ENCODE measurements at places on chromosomes 13 and 19.

DNA sequence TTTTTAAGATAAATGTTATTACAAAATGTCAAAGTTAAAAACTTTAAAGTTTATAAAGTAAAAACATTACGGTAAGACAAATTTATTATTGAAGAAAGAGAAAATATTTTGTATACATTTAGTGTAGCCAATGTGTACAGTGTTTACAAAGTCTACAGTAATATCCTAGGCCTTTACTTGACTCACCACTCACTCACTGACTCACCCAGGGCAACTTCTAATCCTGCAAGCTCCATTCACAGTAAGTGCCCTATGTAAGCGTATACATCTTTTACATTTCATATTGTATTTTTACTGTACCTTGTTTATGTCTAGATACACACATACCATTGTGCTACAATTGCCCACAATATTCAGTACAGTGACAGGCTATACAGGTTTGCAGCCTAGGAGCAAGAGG lies 448.2 kb downstream of the KCTD12 start:
- no peak for DNase-seq

GRCh38 chr19:11506101-11506555 lies 489 bp upstream of the ZNF653 start:
- DNase-seq: no peak

- DNase-seq: no peak
Observed at GRCh38 chr19:51098365-51099046, 9.7 kb downstream of the CTU1 start.

- DNase-seq: no peak
Observed at GRCh38 chr13:99132295-99132835, 68.3 kb upstream of the UBAC2 start.

GRCh38 chr13:86095351-86095750 lies 296.1 kb upstream of the SLITRK6 start:
- DNase-seq: no peak

GRCh38 chr19:55355213-55355821 lies 798 bp upstream of the COX6B2 start:
- no peak for DNase-seq

- no peak for DNase-seq
Observed at GRCh38 chr13:60078226-60078625, 85.5 kb downstream of the DIAPH3 start.

DNA sequence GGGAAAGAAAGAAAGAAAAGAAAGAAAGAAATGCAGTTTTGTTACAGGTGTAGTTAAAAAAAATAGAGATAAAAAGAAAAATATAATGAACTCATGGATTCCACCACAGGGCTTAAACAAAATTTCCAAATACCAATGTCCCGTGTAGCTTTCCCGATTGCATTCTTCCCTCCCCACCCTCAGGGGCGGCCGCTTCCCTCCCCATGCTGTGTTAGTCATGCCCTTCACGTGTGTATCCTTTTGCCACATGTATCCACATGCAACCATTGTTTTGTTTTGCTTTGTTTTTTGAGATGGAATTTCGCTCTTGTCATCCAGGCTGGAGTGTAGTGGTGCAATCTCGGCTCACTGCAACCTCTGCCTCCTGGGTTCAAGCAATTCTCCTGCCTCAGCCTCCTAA lies 3.6 kb upstream of the KMT5C start:
- DNase-seq: no peak

- no peak for DNase-seq
Observed at GRCh38 chr13:30391956-30392680, 30.2 kb upstream of the UBE2L5 start.

GRCh38 chr13:27504128-27504867 lies 53.9 kb upstream of the MTIF3 start:
- no peak for DNase-seq

GRCh38 chr13:90793261-90793820 lies 554.1 kb upstream of the MIR17HG start:
- DNase-seq: peak; percentile 41

GRCh38 chr19:56291867-56292266 lies 19.3 kb downstream of the EDDM13 start:
- no peak for DNase-seq

DNA sequence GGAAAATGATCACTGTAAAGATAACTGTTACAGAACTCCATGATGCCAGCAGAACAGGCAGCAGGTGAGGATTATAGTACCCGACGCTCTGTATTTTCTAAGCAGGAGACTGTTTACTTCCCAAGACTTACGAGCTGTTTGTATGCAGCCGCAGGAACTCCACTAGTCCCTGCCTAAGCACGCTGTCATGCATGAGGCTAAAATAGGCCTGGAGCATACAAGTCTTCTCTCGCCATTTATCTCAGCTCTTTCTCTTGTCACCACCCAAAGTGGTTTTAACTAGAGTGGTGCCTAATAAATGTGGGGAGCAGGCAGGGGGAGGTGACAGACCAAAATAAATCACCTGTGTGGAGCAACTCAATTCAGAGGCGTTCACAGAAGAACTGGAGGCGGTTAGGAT lies 175.8 kb downstream of the TDRD3 start:
- no peak for DNase-seq

DNA sequence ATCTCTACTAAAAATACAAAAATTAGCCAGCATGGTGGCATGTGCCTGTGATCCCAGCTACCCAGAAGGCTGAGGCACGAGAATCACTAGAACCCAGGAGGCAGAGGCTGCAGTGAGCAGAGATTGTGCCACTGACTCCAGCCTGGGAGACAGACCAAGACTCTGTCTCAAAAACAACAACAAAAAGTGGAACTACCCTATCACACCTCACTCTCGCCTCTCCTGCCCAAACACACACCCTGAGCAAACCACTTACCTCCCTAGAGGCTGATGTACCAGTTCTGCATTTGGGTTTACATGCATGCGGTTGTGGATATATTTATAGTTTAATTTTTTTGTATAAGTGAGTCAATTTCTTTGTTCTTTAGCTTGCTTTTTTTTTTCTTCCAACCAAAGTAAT lies 7.7 kb upstream of the PTOV1 start:
- DNase-seq: no peak

All from renal cortical epithelial cell (primary cell).